ENCODE measurements at places on chromosomes 7 and 10.

DNA sequence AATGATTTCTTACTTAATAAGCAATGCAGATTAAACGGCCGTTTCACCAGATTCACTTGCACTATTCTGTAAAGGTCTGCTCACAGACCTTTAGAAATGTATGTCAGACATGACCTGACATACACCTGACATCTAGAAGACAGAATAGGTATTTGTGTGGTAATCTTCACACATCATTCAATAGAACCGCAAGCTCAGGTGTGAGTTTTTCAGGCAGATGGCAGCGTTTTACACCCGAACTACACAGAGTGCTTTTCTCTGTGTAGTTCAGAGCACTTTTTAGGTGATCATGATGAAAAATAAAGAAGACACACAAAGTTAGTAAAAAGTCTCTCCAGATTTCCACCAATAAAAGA, 63.2 kb downstream of the PRKCQ start:
- no peak for DNase-seq

GRCh38 chr7:158585721-158586498, 1.7 kb downstream of the PTPRN2 start:
- no peak for DNase-seq

- DNase-seq, result peak; percentile 34
Observed at GRCh38 chr10:126222736-126223511, 165.4 kb downstream of the ADAM12 start.

- DNase-seq, result no peak
Observed at GRCh38 chr10:129033340-129033739, 433.7 kb upstream of the MGMT start.

- no peak for DNase-seq
Observed at GRCh38 chr10:66925373-66925772, 463 bp upstream of the LRRTM3 start.

DNA sequence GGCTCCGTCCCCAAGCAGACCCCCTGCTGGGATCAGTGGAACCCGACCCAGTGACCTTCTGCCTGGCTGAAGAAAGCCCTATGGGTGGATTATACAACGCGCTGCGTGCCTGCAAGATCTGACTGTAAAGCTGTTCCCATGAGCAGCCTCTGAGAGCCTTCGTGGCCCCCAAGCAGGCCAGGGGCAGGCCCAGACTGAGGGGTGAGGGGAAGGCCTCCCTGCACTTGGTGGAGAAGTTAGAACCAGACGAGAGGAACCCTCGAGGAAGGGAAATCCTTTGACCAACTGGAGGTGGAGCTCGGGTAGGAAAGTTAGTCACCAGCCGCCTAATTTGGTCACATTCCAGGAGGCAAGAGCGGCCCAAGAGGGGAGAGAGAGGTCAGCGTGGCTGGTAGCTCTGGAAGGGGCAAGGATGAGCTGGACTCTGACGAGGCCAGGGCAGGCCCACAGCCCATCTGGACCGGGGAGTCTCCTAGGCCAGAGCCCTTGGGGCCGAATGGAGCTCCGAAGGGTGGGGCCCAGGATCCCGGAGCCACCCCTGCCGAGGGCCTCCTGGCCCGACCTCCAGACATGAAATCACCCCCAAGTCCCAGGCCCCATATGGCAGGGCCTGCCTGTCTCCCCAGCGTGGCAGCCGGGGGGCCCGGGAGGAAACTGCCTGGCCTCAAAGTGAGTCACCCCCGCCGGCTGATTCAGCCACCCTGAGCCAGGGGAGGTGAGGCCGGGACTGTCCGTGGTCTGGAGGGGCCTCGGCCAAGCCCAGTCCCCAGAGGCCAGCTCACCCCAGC, 23.3 kb upstream of the PDGFA start:
- peak; percentile 96 for DNase-seq

DNA sequence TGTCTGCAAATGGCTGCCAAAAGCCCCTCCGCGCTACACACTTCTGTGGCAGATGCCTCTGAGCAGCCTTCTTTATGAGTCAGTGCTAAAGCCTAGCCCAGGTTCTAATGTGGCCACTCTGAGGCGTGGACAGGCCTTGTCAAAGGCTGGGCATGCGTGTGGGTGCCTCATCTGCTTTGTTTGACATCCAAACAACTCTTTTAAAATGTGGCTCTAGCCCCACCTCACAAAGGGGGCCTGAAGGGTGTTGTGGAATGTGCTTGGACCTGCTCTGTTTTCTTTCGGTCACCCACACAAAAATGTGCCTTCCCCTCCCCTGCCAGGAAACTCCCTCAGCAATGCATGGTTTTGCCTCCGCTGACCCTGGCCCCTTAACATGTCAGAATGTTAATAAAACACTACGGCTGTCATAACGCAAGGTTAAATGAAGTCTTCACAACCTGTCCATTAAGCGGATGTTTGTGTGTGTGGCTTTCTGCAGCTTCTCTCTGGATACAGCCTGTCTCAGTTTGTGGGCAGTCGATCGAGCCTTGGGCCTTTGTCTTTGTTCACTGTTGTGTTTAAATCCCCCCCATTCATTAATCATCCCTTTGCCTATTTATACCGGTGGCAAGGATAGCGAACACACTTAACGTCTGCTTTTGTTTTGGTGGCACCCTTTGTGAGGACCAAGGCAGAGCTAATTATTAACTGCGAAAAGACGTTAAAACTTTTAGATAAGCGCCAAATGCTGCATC, 718.9 kb downstream of the LRMDA start:
- no peak for DNase-seq

DNA sequence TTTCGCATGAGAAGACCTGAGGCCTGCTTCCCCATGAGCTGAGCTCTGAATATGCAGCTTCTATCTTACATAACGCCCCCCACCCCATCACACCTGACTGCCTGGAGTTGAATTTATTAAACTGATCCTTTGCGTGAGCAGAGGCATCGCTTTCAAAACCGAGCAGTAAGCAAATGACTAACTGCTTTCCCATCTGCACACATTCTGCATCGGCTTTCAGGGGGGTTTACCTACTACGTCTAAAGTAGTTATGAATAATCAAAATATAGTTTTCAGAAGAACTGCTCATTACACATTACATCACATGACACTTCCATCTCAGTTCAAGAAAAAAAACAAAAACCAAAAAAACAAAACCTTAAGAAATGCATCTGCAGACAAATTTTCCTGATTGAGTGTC, 54.7 kb upstream of the EGR2 start:
- no peak for DNase-seq

DNA sequence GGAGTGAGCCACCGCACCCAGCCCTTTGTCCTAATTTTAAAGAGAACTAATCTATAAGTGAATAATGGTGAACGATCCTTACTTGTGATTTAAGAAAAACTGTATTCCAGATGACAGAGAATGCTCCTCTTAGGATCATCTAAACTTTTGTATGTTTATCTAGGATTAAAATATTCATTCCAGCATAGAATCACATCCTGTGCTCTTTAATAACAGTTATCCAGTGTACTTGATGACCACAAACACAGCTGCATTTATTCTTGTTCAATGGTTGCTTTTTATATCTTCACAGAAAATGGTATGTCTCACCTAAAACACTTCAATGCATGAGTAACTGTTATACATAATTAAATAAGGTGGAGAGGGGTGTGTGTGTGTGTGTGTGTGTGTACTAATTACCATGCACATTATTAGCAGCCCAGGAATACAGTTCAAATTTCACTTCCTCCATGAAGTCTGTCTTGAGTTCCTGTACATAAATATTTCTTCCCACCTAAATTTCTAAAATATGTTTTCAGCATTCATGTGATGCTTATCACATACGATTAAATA, 38.5 kb upstream of the SEMA3C start:
- no peak for DNase-seq

DNA sequence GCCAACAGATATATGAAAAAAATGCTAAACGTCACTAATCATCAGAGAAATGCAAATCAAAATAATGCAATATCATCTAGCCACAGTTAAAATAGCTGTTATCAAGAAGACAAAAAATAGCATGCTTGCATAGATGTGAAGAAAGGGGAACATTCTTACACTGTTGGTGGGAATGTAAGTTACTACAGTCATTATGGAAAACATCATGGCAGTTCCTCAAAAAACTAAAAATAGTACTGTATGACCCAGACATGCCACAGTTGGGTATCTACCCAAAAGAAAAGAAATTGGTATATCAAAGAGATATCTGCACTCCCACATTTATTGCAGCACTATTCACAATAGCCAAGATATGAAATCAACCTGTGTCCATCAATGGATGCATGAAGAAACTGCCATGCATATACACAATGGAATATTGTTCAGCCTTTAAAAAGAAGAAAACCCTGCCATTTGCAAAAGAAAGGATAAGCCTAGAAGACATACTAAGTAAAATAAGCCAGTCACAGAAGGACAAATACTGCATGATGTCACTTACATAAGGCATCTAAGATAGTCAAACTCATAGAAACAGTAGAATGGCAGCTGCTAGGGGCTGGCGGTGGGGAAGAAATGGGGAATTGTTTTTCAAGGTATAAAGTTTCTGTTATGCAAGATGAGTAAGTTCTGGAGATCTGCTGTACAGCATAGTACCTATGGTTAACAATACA, 107.0 kb downstream of the PTPN20 start:
- DNase-seq, result no peak

DNA sequence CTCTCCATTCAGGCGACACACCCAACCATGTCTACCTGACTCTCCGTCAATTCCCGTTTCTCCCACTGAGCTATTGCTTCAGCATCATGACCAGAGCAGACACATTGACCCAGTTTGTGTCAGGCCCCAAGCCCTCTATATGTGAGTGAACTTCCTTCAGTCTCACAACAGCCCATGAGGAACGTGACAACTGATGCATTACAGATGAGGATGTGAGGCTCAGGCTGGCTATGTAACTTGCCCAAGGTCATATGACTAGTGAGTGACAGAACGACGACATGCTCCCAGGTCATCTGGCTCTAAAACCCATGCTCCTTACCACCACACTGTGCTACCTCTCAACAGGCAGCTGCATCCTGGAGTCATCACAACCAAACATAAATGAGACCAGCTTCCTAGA, 3.7 kb downstream of the TMEM140 start:
- no peak for DNase-seq

DNA sequence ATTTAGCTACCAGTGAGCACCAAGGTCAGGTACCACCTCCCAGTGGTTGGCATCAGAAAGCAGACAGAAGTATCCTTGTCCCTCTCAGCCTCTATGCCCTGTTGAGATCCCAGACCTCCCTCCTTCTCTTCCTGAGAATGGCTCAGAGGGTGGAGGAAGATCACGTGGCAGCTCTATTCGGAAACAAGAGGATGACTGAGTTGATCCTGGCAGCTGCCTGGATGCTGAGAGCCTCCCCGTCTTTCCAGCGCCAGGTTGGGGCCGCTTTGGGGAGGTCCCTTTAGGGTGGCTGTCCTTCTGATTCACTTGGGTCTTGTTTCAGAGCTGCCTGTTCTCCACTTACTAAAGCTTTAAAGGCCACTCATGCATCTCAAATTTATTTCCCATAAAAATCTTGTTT, 36.9 kb upstream of the NPFFR1 start:
- no peak for DNase-seq

GRCh38 chr10:50931948-50932431, 46.6 kb upstream of the A1CF start:
- DNase-seq, result no peak

- no peak for DNase-seq
Observed at GRCh38 chr10:680146-680545, 9.3 kb downstream of the DIP2C start.

GRCh38 chr7:121537031-121537430, 140.9 kb upstream of the FAM3C start:
- no peak for DNase-seq

DNA sequence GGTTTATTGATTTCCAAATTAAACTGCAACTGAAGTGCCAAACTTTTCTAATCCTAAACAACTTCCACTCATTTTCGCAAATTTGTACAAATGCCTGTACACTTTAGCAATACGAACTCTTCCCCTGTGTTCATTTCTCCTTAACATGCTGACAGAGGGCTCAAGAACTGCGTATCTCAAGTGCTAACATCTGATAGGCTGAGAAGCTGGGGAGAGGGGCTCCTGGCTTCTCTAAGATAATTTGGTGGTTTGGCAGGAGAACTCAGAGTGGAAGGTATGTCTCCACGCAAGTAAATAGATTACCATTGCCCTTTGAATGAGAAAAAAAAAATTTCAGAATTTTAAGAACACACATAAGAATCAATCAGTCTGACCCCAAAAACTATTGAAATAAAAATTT, 53.3 kb upstream of the ANLN start:
- DNase-seq, result no peak
